CD4-positive, alpha-beta T cell treated with Interleukin-1 beta for 1 hour (primary cell): ENCODE measurements at places on chromosomes 2 and 18.

- no peak for DNase-seq
Observed at GRCh38 chr2:238406221-238406997, 20.3 kb upstream of the ASB1 start.

DNA sequence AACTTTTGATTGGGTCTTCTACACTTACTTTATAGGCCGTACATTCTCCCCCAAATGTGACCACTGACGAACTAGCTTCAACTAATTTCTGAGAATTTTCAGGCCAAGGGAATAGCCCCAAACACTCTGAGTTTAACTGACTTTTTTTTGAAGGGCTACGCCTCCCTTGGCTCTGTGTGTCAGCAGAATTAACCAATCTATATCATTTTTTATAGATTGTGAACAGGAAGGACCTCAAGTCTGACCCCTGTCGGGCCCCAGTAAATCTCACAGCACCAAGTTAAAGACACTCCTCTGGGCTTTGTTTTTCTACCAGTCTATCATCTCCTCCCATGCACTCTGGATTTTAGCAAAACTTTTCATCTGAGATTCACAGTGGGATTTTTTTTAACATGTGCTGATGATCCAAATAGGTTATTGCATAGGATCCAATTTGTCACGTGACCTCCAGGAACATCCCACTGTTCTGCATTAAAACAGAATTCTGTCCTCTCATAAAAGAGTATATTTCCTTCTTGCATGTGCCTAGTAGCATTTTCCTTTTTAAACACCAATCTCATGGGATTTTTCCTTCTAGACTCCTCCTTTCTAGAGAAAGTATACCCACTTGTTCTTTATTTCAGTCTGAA, 307.1 kb downstream of the OSR1 start:
- no peak for DNase-seq

- peak; percentile 25 for DNase-seq
Observed at GRCh38 chr2:240640939-240641338, 15.7 kb downstream of the GPR35 start.

- no peak for DNase-seq
Observed at GRCh38 chr2:23456881-23457760, 72.1 kb downstream of the KLHL29 start.

DNA sequence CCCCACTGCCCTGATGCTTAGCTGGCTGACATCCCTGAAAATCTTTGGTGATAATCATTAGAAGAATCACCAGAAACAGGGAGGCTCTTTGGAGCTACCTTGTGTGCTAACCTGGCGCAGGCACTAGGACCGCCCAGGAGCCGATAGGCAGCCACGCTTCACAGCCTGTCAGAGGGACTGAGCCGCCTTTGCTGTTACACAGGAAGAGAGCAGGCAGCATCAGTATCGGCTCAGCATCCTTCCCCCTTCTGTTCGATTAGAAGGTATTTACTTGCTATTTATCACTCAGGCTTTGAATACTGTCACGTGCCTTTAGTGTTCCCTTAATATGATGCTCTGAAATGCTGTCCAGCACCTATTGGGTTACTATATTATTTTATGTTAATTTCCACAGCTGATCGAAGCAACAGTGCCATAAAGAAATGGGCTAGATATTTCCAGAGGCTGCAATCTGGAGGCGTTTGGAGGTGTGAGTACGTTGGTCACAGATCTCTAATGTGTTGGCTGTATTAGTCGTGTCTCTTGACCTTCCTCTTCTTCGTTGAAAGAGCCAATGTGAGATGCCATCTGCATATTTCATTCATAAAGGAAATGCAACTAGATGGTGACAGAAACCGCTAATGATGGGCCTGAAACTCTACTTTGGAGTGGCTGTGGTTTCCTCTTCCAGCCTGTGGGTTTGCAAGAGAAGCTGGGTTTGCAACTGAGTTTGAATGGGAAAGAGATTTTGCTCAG, 110.4 kb upstream of the RAB27B start:
- DNase-seq = peak; percentile 37

DNA sequence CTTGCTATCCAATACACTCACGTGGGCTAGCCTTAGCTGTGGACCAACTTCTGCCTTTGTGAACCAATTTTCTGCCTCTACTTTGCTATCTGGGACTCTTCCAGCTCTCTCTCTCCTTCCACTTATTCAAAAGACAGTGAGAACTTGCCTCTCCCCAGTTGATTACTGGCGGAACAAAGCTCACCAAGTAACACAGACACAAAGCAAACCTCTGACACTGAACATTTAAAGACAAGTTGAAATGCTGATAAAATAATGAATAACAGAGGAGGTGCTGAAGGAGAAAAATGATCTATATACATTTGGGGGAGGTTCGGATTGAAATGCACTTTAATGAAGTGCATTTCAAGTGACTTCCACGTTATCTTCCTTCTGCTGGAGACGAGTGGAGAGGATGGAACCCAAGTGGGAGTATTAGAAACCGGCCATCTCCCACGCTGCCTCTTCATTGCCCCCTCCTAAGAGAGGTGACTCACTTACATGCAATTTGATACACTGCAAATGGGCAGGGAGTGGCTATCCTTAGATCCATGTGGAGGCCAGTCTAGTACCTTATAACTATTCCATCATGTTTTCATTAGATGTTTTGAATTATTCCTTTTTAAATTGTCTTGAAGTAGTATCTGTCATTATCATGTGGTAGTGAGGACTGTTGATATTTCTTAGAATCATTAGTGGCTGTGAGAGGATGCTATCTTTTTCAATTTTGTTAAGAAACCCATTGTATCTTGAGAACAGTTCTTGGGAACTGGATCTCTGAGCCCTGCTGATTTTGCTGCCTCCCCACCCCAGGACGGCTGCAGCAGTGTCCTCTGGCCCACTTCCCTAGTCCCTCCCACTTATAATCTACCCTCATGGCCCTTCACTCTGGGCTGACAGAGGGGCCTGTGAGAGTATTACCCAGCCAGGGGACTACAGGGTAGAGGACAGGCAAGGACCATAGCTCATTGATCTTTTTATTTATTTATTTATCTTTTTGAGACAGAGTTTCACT, 6.0 kb upstream of the GLI2 start:
- no peak for DNase-seq

GRCh38 chr18:72846736-72847533, 20.9 kb downstream of the NETO1 start:
- no peak for DNase-seq

- no peak for DNase-seq
Observed at GRCh38 chr2:141508806-141509595, 621.8 kb downstream of the LRP1B start.

DNA sequence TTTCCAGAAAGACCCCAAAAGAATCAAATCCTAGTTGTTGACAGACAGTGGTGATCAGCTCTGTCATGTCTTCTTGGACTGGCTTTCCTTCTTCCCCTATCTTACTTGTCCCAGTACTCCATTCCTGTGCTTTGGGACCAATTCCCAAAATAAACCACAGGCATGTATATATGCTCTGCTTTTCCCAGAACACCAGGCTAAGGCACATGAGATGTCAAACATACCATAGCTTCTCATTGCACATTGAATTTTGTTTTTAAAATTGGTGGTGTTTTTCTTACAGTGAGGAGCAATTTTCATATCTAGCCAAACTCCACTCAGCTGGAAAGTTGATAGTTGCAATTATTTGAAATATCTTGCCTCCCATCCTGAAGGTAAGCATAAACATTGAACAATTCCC, 88.9 kb upstream of the RGPD4 start:
- no peak for DNase-seq

GRCh38 chr18:57223144-57223870, 76.4 kb downstream of the BOD1L2 start:
- DNase-seq = no peak

DNA sequence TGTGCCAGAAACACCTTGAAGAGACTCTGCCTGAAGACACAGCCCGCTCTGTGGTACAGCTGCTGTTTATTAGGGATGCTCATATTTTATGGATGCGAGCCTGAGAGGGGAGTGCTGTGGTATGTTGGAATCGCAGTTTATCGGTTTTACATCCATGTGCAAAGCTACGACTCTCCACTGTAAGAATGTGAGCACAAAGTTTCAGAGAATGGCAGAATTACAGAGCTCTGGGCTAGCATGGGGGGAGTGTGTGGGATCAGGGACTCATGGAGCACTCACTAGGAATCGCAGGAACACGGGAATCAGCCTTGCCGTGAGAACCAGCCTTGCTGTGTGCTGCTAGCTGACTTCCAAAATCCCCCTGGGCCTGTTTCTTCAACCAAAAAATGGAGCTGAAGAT, 199.9 kb downstream of the RNF144A start:
- DNase-seq = no peak

- DNase-seq = no peak
Observed at GRCh38 chr2:32611366-32611765, 16.5 kb upstream of the TTC27 start.

GRCh38 chr2:159078443-159078842, 110.0 kb downstream of the TANC1 start:
- no peak for DNase-seq

GRCh38 chr2:165185633-165186032, 18.2 kb downstream of the SCN3A start:
- DNase-seq = no peak

- DNase-seq = no peak
Observed at GRCh38 chr2:153287109-153287801, 191.3 kb downstream of the RPRM start.

GRCh38 chr18:48841381-48842258, 109.1 kb downstream of the SMAD7 start:
- peak; percentile 22 for DNase-seq

GRCh38 chr2:95231723-95232122, 24.4 kb downstream of the ZNF892 start:
- no peak for DNase-seq

GRCh38 chr2:195009202-195009601, 647.8 kb upstream of the SLC39A10 start:
- no peak for DNase-seq

- DNase-seq = no peak
Observed at GRCh38 chr2:158542577-158542976, 85.8 kb downstream of the PKP4 start.

- DNase-seq = no peak
Observed at GRCh38 chr2:46411245-46411641, 68.1 kb upstream of the TMEM247 start.

- DNase-seq = no peak
Observed at GRCh38 chr2:235444101-235444597, 49.7 kb upstream of the AGAP1 start.

DNA sequence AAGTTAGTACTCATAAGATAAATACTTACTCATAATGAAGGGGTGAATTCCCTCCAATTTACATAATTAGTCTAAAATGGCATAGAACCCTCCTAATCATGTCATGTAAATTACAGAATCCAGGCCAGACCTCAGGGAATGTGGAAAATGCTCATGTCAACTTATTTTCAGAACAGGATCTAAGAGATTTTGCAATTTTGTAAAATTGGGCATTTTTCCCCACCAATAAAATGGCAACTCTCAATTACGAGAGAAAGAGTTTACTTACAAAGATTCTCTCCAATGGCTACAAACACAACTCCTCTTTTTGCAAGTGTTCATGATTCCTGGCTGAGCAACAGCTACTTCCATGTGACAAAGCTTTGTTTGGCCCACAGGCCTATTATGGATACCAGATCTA, 33.8 kb upstream of the SP5 start:
- no peak for DNase-seq

GRCh38 chr2:11573418-11574175, 39.8 kb downstream of the GREB1 start:
- no peak for DNase-seq

- DNase-seq = no peak
Observed at GRCh38 chr2:88622307-88622706, 5.0 kb downstream of the EIF2AK3 start.

DNA sequence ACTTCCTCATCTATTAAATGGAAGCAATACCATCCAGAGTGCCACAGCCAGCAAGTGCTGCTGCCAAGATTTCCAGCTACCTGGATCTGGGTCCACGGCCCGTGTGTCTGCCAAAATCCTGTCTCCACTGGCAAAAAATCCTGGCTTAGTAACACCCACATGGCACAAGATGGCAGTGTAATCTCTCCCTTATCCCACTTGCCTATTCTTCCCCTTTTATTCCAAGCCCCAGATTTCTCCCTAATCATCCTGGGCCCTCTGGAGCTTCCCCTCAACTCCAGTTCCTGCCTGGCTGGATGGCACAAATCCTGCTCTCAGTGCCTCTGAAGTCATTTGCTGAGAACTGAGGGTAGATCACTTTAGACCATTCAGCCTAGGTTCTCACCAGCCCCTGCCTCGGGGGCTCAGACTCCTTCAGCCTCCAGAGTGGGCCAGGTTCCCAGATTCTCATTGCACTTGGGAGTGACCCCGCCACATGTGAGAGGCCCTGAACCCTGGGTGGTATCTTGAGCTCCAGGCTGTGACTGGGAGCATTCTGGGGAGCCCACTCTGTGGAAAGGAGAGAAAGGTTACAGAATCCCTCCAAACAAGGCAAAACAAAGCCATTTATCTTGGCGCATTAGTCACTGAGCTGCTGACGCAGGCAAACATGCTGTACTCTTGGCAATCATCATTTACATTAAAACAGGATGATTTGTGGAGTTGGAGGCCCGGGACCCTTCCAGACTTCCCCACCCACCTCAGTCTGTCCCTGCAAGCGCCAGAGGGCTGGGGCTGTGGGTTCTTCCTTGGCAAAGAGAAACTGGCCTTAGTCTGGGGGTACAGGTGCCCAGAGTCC, 325.8 kb downstream of the DYSF start:
- no peak for DNase-seq

DNA sequence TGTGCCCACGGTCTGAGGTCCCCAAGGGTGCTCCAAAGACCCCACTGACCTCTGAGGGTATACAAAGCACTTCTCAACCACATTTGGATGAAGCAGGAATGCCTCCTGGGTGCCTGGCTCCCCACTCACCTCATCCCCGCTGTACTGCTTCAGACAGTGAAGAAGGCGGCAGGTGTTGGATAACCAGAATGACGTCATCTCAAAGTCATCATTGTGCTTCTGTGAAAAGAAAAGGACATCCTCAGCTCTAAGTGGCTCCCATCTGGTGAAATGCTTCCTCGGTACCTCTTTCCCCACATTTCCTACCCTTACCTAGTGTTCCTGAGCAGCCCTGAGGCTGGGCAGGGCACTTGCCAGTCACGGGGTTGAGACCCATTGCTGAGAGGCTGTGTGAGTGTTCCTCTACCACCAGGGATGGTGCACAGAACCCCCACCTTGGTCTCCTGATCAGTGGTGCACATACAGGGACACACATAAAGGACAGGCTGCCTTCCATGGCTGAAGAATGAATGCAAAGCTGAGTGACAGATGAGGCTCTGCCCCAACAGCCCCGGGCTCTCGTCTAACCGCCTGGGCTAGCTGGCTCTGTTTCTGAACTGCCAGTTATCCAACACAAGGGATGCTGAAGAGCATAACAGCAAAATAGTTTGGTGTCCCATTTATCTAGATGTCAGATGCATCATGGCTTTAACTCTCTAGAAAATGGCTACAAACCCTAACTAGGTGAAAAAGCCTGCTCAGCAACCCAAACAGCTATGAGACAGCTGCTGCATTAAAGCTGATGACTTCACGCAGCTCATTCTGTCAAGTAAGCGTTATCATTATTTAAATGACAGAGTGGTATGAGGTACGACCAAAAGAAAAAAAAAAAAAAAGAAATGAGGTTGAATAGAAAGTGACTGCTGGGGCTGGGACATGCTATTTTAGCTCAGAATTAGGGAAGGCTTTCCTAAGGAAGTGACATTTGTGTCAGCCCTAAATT, 28.2 kb upstream of the ACAA2 start:
- no peak for DNase-seq
